Endothelial cell (in vitro differentiated cells): ENCODE measurements at places on chromosomes 7 and 10.

DNA sequence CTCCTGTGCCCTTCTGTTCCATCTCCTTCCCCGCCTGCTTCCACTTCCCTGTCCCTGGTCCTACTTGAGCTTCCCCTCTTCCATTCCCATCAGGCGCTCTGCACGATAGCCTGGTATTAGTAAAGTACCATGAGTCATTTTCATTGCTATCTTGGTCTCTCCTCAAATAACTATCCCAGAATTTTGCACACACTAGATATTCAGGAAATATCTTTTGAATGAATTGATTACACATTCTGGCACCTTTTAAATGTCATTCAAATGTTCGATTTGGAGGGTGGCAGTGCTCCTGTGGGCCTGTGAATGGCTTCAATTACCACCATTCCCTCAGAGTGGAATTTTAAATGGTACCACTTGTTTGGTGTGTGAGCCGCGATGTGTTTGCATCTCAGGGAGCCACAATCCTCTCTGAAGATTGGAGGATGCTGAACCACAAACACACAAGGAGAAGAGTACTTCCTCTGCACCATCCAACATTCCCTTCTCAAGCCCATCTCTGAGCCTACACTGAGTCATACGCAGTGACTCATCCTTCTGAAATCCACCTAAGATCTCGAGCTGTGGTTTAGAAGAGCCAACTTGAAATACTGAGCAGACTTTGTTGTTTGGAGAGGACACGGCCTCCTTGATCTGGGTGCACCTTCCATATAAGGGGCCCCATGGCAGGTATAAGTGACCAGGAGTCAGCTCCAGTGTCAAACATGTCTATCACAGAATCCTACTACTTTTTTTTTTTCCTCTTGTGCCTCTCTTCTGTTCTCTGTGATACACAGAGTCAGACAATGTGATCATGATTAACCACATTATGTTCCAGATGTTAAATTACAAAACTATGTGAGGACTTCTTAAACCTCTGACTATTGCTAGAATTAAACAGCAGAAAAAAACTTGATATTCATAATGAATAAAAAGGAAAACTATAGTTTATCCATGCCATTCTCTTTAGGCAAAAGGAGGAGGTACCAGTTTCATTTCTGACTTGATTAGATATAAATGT lies 81.9 kb downstream of the BMPER start:
- no peak for DNase-seq

- DNase-seq, result no peak
Measured at GRCh38 chr10:79189853-79190435, 121.2 kb downstream of the ZMIZ1 start.

DNA sequence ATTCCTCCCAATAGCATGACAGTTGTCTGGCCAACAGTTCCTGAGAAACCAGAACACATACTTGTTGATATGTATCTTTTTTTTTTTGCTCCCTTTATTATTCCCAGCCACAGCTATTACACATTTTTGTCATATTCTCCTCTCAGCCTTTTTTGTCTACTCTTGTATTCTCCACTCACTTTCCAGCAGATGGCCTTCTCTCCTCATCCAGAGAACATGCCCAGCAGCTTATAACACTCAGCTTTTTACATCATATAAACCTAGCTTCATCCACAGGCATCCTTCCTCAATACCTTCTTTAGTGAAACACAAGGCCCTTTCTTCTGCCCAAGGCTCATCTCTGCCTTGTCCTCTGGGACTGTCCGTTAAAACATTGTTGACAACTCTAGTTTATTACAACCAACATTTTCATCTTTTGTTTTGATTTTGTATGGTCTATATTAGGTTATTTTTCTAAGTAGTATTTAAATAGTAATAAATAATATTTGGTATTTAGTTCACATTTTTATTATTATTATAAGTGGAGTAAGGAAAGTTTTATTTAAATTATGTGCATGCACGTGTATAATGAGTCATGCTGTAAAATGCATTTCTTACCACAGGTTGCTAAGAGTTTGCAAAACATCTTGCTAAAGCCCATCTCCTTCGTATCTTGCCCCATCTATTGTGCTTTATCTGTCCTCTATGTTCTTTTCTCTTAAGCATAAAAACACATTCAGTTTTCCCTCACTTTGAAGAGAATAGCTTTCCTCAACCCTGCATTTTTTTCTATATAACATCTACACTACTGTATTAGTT lies 101.5 kb downstream of the ORC5 start:
- no peak for DNase-seq

DNA sequence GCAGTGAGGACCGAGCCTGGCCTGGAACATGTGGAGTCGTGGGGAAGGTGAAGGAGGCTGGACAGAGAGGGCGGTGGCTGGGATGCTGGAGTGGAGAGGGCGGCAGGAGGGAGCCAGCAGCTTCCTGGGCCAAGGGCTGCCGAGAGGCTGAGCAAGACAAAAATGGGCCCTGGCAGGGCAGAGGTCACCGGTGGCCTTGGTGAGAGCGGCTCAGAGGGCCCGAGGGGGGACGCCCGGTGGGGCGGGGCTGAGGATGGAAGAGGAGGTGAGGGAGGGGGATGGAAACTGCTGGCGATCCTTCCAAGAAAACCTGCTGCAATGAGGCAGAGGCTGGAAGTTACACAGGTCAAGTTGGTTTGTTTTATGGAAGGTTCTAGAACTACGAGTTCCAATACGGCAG lies 69.5 kb downstream of the ELFN1 start:
- no peak for DNase-seq

DNA sequence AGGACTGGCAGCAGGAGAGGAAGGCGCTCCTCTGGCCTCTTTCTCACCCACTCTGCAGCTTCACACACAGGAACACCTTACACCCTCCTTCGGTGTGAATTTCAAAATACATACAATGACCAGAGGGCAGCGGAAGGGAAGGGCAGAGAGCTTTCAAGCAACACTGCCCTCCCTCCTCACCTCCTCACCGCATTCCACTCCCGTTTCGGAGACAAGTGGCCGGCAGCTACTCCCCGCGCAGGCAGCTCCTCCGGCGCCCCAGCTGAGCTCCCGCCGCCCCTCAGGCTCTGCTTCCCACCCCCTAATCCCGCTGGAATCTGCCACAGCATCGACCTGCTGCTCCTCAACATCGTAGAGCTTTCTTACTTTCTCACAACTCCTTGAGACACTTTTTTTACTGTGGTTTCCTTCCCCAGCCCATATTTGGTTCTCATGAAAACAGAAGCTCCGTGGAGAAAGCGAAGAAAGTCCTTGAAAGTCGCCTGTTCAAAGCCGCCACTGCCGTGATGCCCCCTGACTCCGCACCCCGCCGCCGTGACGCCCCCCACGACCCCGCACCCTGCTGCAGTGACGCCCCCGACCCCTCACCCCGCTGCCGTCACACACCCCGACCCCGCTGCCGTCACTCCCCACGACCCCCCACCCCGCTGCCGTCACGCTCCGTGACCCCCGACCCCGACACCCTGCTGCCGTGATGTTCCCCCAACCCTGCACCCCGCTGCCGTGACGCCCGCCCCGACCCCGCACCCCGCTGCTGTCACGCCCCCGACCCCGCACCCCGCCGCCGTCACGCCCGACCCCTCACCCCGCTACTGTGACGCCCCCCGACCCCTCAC lies 14.6 kb upstream of the GPER1 start:
- no peak for DNase-seq

GRCh38 chr7:84529480-84530205 lies 335.1 kb upstream of the SEMA3A start:
- no peak for DNase-seq

DNA sequence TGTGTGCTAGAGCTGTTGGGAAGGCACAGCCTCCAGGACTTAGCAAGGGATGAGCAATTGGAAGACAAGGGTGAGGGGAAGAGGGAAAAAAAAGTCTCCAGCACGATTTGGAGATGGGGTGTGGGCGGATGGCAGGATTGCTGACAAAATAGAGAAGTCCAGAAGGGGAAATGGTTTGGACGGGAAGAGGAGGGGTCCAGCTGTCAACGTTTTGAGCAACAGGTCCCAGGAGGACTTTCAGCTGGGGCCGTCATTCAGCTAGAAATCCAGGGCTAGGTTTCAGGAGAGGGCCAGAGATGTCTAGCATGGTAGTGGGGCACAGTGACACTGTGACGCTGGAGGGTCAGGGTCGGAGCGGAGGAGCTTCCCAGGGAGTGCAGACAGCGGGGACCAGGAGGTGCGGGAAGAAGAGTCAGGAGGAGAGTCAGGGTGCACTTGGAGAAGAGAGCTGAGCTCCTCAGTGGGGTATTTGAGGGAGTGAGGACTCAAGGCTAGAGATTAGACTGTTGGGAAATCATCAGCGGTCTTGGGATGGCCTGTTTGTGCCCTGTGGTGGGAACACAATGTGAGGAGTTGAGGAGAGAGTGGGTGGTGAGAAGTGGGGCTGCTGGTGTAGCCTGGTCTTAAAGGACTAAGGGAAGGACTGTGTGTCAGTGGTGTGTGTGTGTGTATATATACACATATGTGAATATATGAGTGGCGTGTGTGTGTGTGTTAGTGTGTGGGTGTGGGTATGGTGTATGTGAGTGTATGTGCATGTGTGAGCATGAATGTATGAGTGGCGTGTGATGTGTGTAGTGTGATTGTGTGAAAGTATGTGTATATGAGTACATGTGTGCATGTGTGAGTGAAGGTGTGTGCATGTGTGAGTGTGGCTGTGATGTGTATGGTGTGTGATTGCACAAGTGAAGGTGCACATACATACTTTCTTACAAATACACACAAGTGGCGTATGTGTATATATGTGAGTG lies 3.8 kb downstream of the ZYX start:
- DNase-seq, result no peak

- no peak for DNase-seq
Measured at GRCh38 chr7:35450456-35451214, 196.7 kb upstream of the TBX20 start.
